ENCODE measurements at places on chromosomes 7 and 10.

- DNase-seq: no peak
Observed at GRCh38 chr10:96369890-96370583, 11.2 kb upstream of the OPALIN start.

- peak; percentile 71 for DNase-seq
Observed at GRCh38 chr10:88041243-88042159, 178.1 kb downstream of the PTEN start.

DNA sequence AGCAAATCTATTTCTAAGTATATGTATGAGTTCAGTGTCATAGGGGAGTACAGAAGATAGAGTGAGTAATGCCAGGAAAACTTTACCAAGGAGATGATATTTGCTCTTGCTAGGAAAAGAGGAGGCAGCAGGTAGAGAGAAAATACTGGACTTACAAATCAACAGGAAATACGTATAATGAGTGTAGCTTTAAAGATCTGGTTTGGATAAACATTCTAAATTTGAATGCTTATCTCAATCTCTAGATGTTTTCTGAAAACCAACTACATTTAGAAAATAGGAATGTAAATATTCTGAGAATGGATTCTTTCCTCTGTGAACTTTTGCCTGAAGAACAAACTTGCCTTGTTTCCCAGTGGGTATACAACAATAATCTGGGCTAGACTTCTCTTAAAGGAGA, 46.9 kb upstream of the GNAI1 start:
- DNase-seq: peak; percentile 56

DNA sequence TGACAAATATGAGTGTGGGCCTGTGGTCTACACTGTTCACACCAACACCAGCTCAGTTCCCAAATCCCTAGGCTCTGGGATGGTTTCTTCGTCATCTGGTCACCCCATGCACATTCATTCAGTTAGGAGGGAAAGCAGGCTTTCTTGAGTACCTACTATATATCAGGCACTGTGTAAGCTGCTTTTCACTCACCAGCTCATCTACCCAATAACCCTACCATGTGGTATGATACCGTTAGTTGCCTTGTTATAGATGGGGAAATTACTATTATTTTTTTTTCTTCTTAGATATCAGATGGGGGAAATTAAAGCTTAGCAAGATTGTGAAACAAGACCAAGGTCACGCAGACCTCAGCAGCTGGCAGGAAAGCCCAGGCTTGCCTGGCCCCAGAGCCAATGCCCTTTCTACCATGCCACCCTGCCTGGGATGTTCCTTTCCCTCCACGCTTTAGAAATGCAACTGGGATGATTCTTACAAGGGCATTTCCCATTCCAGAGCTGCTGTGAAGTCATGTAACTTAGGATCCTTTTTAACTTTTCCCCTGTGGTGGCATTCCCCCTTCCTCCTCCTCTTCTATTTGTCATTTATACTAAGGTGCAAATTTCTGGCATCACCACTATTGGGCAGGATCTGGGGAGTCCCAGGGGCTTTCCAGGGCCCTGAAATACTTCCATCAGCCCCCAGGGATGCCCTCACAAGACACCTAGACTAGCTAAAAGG, 93.1 kb upstream of the EFCAB10 start:
- DNase-seq: no peak

DNA sequence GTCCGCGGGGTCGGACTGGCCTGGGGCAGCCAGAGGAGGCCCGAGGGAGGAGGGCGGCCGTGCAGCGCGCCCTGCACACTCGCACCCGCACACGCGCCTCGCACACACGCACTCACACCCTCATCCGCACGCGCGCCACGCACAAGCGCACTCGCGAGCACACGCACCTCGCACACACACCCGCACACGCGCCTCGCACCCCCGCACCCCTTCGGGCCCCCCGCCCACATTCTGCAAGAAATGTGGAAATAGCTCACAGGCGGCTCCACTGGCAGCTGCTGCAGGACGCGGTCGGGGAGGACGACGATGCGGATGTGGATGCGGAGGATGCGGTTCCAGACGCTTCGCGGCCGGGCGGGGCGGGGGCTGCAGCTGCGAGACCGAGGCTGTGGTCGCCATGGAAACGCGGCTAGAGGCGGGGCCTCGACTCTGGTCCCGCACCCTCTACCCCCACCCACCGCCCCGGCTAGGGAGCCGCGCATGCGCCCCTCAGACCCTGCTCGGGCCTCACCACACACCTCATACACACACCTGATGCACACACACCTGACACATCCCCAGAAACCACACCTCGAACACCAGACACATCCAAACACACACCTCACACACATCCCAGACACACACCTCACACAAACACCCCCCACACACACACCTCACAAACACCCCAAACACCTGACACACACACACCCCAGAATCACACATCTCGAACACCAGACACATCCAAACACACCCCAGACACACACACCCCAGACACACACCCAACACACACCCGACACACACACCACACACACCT, at the start of gene CALY:
Gene CALY, minus strand, starts transcription at position 320 of the 793 bp plus-strand sequence. CDS start 7,907 bp downstream, outside the sequence.
- no peak for DNase-seq

GRCh38 chr10:124655191-124656112, 88.7 kb downstream of the FAM53B start:
- DNase-seq: no peak

DNA sequence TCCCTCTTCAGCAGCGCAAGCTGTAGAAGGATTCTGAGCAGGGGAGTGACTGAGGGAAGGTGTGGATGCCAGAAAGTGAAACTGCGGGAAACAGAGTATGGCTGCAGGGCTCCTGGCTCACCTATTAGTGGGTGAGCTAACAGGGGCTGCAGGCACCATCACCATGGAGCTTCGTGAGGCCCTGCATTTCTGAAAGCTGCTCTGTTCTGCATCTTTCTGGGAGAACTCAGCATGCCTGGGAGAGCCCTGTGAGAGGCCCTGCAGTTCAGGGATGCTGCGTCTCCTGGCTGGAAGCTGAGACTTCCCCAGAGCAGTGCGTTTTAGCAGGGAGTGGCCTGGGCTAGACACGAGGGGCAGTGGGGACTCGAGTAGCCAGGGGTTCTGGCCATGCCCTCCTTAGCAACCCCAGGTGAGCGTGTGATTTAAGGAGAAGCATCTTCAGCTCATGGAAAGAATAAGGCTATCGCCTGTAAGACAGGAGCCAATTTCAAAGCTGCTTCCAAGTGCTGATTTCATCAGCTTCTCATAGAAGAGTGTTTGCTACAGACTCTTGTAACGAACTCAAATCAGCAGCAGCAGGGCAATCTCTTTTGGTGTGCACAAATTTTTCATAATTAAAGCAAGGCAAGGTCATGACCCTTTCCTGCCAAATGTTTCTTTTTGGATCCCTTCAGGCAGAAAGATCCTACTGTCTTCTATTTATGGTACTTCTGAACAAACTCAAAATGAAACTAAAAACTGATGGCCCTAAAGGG, 293.6 kb upstream of the ZNF32 start:
- no peak for DNase-seq
